ENCODE measurements at places on chromosomes 7 and 10. TPM values are rescaled to one million over a fixed set of nuclear protein-coding genes. Genes with fewer than 3 reads are reported as not detected.

Gene DRGX
- total RNA-seq: not detected

DNA sequence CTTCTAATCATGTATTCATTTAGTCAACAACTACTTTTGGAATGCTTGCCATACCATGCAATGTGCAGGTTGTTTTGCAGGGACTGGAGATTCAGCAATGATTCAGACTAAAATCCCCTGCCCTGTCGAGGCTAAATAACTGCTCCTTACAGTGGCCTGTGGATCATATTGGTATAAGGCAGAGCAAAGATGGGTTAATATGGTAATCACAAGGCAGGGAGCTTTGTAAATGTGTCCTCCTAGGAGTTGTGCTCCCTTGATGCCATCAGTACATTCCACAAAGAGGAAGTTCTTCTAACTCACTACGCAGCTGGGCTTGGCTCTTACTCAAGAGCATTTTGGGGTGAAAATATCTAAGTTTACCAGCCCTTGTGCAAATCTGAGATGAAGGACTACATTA lies 614 bp upstream of the IFIT2 start:
- H3K27me3 ChIP-seq: no peaks in the 10 kb centered on the region
- H3K27ac ChIP-seq: peak overlapping the region; percentile 91
- peak; percentile 75 for DNase-seq

Gene TSPAN33
- total RNA-seq: 4.5 TPM

DNA sequence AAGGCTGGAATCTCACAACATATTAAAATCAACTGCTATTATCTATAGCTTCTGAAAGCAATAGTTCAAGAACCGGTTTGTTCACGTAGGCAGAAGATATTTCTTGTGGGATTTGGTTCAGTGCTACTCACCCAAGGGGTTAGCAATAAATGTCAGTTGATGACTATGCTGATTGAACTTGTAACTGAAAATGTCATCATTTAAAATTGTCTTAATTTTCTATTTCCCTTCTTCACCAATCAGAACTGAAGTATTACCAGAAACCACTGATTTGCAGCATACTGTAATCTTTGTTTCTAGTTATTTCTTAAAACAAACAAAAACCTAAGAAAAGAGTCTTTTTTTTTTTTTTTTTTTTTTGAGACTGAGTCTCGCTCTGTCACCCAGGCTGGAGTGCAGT lies 46.1 kb downstream of the CPEB3 start:
- H3K4me1 ChIP-seq: peaks cover 3% of the 10 kb centered on the region
- no peaks in the 10 kb centered on the region for H3K36me3 ChIP-seq
- no peak overlapping the region for H3K27ac ChIP-seq
- DNase-seq: no peak
- no peaks in the 10 kb centered on the region for H3K27me3 ChIP-seq

Gene NXPH1
- 0.09 TPM for total RNA-seq

Gene MCM10
- 1.8 TPM for total RNA-seq

Gene FAM204A
- total RNA-seq: 75.0 TPM

DNA sequence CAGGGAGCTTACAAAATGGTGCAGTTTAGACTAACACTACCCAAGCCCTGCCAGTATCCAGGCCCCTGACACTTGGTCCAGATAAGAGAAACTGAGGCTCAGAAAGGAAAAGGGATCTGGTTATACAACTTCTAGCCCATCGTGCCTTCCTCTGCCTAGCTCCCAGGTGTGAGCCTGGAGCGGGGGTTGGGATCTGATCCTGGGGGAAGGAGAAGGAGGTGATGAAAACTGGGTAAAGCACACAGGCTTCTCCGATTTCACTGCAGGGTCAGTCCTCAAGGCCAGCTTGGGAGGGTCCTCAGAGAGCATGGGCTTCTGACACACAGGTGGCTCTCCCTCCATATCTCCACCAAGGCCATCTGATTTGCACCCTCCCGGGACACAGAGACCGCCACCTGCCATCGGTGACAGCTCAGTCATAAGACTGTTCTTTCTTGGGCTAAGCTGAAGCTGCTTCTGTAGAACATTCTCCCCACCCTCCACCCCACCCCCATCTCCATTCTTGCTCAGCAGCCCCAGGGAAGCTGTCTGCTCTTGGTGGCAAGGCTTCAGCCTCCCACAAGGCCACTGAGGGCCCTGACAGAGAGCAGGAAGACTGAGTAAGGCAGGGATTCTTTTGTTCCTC lies 16.4 kb downstream of the SRRM3 start:
- H3K27ac ChIP-seq: no peak overlapping the region
- H3K36me3 ChIP-seq: no peaks in the 10 kb centered on the region
- H3K27me3 ChIP-seq: peaks cover 9% of the 10 kb centered on the region

Gene POP7
- 30.1 TPM for total RNA-seq

Gene KNDC1
- total RNA-seq: 7.5 TPM

GRCh38 chr10:75408911-75409885 lies 7.6 kb upstream of the ZNF503 start:
- H3K4me1 ChIP-seq: peaks cover 8% of the 10 kb centered on the region
- no peaks in the 10 kb centered on the region for H3K36me3 ChIP-seq
- no peaks in the 10 kb centered on the region for H3K27me3 ChIP-seq
- peak; percentile 86 for DNase-seq
- H3K27ac ChIP-seq: peak overlapping the region; percentile 88

GRCh38 chr10:79981450-79982361 lies 32.8 kb upstream of the SFTPD start:
- peaks cover 20% of the 10 kb centered on the region for H3K27me3 ChIP-seq
- peaks cover 7% of the 10 kb centered on the region for H3K4me1 ChIP-seq

- no peak overlapping the region for H3K27ac ChIP-seq
- no peaks in the 10 kb centered on the region for H3K36me3 ChIP-seq
- no peak overlapping the region for H3K4me3 ChIP-seq
- no peak for DNase-seq
Measured at GRCh38 chr7:81690251-81690650, 79.6 kb downstream of the HGF start.

Gene FGFBP3
- total RNA-seq: 2.3 TPM

Measured in lung (tissue), 17 donors.